Smooth muscle cell of the pulmonary artery (primary cell): ENCODE measurements at places on chromosomes 5 and 9. TPM values are rescaled to one million over a fixed set of nuclear protein-coding genes. Genes with fewer than 3 reads are reported as not detected.

The LCN12 gene
- total RNA-seq, result 0.20 TPM in 1 of 2 replicates, not detected in the other

The HRH2 gene
- total RNA-seq, result 0.39 and 0.73 TPM in 2 replicates

The NELFB gene
- 59.5 and 64.4 TPM in 2 replicates for total RNA-seq

The SPATA6L gene
- total RNA-seq, result 0.39 and 0.46 TPM in 2 replicates

The GHR gene
- total RNA-seq, result 2.4 and 6.2 TPM in 2 replicates
